Activated CD8-positive, alpha-beta T cell treated with anti-CD3 and anti-CD28 coated beads for 36 hours (primary cell): ENCODE measurements at places on chromosomes 16 and 17. TPM values are rescaled to one million over a fixed set of nuclear protein-coding genes. Genes with fewer than 3 reads are reported as not detected.
A peak's percentile ranks its signal among the peaks of the same experiment; 100 is the strongest.

- no peak for DNase-seq
- no peak overlapping the region for H3K4me3 ChIP-seq
Observed at GRCh38 chr16:84839956-84840355, 20.2 kb downstream of the CRISPLD2 start.

DNA sequence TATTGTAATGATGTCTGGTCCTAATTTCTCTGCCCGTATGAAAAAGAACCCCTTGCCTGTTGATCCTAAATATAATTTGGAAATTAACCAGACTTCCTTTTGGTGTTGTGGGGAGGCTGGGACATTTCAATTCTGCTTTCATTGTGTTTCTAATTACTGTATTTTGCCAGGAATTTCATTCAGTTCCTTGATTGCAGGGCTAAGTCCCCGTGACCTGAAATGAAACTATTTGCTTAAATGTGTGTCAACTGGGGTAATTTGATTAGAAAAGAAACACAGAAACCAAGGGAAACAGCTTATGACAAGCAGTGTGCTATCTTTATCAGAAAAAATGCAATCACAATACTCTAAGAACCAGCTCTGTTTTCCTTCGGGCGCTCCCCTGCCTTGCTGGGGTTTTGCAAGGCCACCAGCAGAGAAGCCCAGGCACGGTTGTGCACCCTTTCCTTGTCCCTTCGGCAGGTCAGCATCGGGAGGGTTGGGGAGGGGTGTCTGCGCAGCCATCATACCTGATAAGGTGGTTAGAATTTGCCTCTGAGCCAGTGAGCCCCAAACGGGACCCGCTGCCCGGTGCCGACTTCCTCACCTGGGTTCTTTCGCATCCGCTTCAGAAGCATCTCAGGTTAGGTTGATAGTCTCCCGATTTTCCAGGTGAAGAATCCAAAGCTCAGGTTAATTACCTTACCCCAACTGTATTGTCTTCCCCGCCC, 19.4 kb downstream of the KLHL36 start:
- H3K4me3 ChIP-seq: no peak overlapping the region
- peaks cover 14% of the 10 kb centered on the region for H3K4me1 ChIP-seq
- H3K36me3 ChIP-seq: peaks cover 13% of the 10 kb centered on the region
- no peaks in the 10 kb centered on the region for H3K27me3 ChIP-seq

Gene USB1
- total RNA-seq: 37.5 TPM

Gene WSCD1
- not detected for total RNA-seq

Gene PEMT
- 51.7 TPM for total RNA-seq

Gene ALDH3A2
- 20.3 TPM for total RNA-seq

DNA sequence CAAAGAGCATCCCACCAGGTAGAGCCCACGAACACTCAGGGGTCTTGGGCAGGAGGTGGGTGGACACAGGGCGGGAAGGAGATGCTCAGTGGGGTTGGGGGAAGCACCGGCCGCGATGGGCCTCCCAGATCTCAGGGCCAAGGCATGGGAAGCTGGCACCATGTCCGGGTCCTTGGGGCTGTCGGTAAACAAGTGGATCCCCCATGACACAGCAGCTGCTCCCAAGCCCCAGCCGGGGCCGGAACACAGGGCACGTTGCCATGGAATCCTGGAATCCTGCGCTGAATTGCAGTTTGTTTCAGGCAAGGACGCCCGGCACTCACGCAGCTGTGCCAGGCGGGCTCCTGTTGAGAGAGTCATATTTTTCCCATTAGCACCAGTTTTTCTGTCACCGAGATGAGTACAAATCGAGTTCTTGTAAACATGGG, 23.0 kb upstream of the CHMP6 start:
- peaks cover 5% of the 10 kb centered on the region for H3K4me1 ChIP-seq
- H3K27ac ChIP-seq: no peak overlapping the region
- DNase-seq: no peak
- H3K36me3 ChIP-seq: peaks cover 4% of the 10 kb centered on the region

Gene CTRB1
- not detected for total RNA-seq

- no peak overlapping the region for H3K27ac ChIP-seq
- no peaks in the 10 kb centered on the region for H3K36me3 ChIP-seq
- H3K4me3 ChIP-seq: no peak overlapping the region
- H3K4me1 ChIP-seq: peaks cover 51% of the 10 kb centered on the region
Observed at GRCh38 chr17:41121742-41122141, 2.2 kb downstream of the KRTAP4-12 start.

- H3K4me1 ChIP-seq: peaks cover 27% of the 10 kb centered on the region
- no peaks in the 10 kb centered on the region for H3K36me3 ChIP-seq
- no peak for DNase-seq
Observed at GRCh38 chr16:50731989-50732832, 9.7 kb upstream of the CYLD start.

DNA sequence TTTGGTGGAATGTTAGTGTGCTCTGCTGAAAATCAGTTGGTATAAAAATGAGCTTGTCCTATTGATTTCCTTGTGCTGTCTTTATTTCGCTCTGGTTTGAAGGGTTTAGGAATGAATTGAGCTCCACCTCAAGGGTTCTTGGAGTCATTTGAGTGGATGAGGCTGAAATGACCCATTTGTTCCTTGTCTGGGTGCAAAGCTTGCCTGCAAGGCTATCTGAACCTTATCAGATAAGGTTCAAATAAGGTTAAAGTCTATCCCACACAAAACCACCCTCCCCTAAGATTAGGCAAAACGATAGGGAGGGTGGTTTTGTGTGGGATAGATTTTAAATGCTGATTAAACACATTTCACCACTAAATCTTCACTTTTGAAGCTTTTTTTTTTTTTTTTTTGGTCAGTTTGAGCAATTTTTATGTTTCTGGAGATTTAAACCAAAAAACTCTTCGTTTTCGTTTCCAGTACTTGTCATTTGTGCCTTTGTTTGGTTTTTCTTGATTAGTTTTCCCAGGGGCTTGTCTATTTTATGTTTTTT, 62.7 kb downstream of the ARHGAP44 start:
- H3K4me3 ChIP-seq: no peak overlapping the region
- H3K4me1 ChIP-seq: no peaks in the 10 kb centered on the region
- DNase-seq: no peak
- H3K27ac ChIP-seq: no peak overlapping the region
- no peaks in the 10 kb centered on the region for H3K27me3 ChIP-seq
- no peaks in the 10 kb centered on the region for H3K36me3 ChIP-seq

DNA sequence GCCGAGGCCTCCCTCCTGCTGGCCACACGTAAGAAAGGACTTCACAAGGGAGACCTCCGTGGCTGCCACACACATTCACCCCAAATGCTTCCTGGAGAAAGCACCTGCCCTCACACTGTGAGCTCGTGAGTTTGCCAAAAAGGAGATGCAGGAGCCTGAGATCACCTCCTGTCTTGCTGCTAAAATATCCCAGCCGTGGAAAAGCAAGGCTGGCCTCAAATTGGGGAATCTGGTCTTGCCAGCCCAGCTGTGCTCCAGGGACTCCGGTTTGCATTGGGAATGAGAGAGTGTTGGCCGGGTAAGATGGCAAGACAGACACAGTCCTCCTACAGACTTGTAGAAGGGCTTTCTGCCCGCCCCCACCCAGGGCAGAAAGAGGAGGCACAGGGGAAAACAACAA, 13.8 kb downstream of the RBFOX3 start:
- H3K4me1 ChIP-seq: no peaks in the 10 kb centered on the region
- no peak for DNase-seq
- H3K27ac ChIP-seq: no peak overlapping the region
- H3K4me3 ChIP-seq: no peak overlapping the region
- H3K27me3 ChIP-seq: peaks cover 29% of the 10 kb centered on the region

DNA sequence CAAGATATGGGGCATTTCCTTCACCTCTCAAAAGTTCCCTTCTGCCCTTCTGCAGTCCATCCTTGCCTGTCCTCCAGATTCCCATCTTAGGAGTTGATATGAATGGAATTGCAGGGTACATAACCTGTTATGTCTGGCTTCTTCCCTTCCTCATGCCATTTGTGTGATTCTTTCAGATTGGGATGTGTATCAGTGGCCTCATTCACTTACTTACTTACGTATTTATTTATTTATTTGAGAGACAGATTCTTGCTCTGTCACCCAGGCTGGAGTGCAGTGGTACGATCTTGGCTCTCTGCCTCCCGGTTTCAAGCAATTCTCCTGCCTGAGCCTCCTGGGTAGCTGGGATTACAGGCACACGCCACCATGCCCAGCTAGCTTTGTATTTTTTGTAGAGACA, 6.2 kb upstream of the TMEM94 start:
- no peak for DNase-seq
- no peak overlapping the region for H3K27ac ChIP-seq
- no peaks in the 10 kb centered on the region for H3K36me3 ChIP-seq
- no peaks in the 10 kb centered on the region for H3K27me3 ChIP-seq
- peaks cover 3% of the 10 kb centered on the region for H3K4me1 ChIP-seq

DNA sequence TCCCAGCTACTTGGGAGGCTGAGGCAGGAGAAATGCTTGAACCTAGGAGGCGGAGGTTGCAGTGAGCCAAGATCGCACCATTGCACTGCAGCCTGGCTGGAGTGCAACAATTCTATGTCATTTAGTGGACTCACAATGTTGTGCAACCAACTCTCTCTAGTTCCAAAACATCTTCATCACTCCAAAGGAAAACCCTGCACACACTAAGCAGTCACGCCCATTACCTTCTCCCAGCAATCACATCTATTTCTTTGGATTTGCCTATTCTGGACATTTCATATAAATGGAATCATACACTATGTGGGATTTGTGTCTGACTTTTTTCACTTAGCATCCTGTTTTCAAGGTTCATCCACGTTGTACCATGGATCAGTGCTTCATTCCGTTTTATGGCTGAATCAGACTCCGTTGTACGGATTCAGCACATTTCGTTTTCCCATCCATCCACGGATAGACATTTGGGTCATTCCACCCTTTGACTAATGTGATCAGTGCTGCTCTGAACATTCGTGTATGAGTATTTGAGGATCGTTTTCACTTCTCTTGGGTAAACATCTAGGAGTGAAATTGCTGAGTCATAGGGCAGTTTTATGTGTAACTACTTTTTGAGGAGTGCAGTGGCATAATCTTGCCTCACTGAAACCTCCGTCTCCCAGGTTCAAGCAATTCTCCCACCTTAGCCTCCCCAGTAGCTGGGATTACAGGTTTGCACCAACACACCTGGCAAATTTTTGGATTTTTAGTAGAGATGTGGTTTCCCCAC, 45.4 kb upstream of the EMP2 start:
- DNase-seq: no peak
- no peaks in the 10 kb centered on the region for H3K36me3 ChIP-seq
- H3K27ac ChIP-seq: no peak overlapping the region

- DNase-seq: no peak
- peaks cover 52% of the 10 kb centered on the region for H3K27me3 ChIP-seq
- H3K36me3 ChIP-seq: no peaks in the 10 kb centered on the region
- H3K4me3 ChIP-seq: no peak overlapping the region
- no peak overlapping the region for H3K27ac ChIP-seq
Observed at GRCh38 chr17:49467175-49467574, 27.9 kb upstream of the NGFR start.

- no peak for DNase-seq
- H3K27ac ChIP-seq: peak overlapping the region; percentile 44
- H3K27me3 ChIP-seq: no peaks in the 10 kb centered on the region
- peak overlapping the region; percentile 70 for H3K4me3 ChIP-seq
Observed at GRCh38 chr16:88569614-88569984, 604 bp upstream of the ZC3H18 start.
